Coronary artery (tissue), 2 donors: ENCODE measurements at places on chromosomes 11 and 22.

DNA sequence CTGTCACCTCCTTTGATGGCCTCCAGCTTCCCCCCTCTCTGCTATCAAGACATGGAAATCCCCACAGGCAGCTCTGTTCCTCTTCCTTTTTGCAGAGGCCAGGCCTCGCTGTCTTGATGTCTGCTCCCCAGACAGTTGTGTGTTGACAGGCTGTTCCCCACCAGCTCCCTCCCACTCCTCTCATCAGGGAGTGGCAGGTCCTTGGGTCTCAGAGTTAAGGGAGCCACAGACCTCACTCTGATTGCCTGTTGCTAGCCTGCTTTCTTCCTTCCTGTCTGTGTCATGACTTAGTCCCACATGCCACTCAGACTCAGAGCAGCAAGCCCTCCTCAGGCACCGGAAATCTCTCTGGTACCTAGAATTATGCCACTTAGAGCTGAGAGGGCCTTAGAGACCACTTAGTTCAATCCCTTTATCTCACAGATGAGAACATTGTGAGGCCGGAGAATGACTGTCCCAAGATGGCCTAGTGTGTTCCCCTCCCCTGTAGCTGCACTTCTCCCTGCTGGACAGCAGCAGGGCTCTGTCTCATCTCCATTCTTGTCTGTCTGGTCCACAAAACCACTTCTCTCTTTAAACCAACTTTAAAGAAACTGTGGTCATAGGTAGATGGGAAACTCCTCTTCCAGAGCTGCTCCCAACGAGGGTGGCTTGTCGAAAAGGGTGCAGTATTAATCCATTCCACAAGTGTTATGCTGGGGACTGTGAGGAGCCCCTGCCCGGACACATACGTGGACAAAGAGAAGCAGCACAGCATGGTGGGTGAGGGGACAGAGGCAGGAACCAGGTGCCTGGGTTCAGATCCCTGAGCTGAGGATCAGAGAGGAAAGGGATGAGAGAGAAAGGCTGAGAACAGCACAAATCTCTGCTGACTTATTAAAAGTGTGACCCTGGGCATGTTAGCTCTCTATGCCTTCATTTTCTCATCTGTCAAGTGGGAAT, 4.2 kb downstream of the AMPD3 start:
- no peak for DNase-seq

DNA sequence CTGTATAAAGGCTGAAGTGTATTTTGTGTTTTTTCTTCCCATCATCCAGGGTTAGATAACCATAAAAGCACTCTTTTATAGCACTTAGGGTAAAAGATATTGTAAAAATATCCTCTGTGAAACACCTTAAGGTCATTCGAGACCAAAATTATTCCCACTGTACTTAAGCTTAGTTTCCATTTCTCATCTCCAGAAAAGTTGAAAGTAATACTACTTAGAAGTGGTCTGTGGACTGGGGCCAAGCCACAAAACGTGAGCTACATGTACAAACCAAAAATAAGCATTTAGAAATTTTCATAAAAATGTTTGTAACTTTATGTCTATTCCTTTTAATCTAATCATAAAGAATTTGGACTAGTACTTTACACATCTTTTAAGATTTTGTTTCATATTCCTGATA, 142.0 kb upstream of the NTM start:
- no peak for DNase-seq

GRCh38 chr11:78420796-78421209, 3.2 kb upstream of the GAB2 start:
- DNase-seq: peak; percentile 83

DNA sequence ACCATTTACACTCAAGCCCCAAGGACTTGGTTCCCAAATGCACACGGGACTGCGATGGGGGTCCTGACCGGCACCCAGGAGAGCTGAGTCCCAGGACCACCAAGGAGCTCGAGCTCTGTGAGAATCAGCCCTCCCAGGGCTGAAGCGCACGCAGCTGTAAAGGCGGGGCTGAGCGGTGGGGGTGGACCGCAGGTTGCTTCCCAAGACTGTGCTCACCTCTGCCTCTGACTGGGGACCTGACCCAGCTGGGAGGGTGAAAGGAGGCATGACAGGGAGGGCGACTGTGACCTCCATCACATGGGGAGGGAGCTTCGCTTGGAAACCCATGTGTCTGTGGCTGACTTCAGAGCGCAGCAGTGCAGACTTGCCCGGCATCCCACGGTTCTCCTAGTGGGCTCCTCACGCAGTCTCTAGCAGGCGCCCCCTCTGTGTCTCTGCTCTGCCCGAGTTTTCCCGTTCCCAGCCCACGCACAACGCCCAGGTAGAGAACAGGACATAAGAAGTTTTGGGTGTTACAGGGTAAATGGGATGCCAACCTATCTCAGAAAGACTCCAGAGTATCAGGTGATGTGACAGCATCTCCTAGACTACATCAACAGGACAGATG, 15.4 kb upstream of the NAP1L4 start:
- DNase-seq: no peak

DNA sequence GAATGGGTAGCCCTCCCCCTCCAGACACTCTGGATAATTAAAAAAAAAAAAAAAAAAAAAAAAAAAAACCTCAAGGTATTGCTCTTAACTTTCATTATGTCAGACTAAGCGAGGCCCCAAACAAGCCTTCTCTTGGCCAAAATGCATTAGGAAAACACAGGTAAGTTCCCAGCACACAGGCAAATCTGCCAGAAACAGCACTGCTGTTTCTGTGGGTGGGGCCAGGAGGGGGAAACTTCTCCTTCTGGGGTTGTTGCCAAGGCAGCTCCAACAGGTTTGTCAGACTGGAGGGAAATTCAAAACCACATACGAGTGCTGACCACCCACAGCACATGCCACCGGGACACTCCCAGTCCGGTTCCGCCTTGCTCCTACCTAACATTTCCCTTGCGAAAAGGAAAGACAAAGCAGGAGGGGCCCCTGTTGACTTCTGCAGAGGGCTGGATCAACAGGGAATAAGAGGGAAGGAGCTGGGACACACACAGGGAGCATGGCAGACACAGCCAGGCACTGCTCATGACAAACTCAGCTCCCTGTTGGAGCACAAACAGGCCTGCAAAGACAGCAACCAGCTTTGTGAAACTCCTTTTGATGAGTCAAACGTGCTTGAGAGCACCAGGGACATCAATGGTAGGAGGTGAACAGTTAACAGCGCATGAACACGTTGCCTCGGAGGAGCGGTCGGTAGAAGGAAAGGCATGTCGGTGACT, 55.0 kb downstream of the MYH9 start:
- no peak for DNase-seq

GRCh38 chr22:41332217-41332939, 31.1 kb downstream of the ZC3H7B start:
- DNase-seq: no peak

DNA sequence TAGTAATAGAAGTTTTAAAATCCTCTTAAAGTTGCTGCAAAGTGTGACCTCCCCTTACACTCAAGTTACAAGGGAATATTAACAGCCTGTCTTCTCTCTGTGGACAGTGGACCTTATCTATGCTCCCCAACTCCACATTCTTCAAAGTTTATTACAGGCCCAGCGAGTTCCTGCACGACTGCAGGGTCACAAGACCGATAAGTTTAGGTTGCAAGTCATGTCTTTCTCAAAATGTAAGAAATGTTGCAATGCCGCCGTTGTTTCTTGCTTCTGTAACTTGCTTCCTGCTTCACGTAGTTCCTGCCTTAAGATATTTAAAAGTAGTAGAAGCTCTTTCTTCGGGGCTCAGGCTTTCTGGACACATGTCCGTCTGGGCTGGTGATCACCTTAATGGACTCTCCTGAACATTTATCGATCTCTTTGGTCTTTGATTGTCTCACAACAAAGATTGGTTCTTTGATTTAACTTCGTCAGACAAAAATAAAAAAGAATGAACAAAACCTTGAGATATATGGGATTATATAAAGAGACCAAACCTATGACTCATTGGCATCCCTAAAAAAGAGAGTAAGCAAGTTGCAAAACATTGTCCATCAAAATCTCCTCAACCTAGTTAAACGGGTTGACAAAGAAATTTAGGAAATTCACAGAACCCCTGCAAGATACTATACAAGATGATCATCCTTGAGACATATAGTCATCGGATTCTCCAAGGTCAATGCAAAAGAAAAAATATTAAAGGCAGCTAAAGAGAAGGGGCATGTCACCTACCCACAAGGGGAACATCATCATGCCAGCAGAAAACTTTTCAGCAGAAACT, 45.4 kb upstream of the GLYAT start:
- DNase-seq: no peak

GRCh38 chr11:82883853-82884252, 16.4 kb downstream of the PRCP start:
- DNase-seq: no peak

DNA sequence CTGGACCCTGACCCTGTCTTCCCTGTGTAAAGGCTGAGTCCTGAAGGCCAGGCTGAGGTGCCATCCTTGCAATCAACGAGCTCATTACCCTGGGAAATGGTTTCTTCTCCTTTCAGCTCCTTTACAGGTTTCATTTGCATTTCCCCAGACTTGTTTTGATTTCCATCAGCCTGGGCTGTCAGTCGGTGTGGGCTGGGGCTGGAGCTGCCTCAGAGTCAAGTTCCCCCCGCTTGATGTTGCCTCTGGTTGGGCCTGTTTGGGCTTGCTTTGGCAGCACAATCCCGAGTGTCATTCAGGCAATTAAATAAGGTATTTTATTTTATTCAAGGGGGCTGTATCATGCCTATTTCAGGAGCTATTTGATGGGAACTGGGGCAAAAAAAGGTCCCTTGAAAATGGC, 424.9 kb downstream of the INSC start:
- no peak for DNase-seq

GRCh38 chr11:126751242-126751641, 249.3 kb downstream of the KIRREL3 start:
- DNase-seq: no peak

DNA sequence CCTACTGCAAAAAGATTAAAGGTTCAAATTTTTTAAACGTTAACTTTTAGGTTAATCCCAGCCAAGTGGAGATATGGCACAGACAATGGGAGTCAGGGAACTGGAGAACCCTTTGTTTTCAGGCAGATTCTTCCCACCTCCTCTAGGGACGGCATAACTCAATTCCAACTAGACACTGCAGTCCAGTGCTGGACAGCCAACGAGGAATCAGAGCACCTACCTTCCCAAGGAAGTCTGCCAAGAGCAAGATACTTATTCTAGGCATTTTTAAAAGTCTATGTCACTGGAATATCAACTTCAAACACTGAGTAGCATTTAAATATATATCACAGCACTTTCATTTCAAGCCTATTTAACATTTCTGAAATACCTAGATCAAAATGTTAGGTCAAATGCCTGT, 7.3 kb downstream of the CADM1 start:
- DNase-seq: no peak

DNA sequence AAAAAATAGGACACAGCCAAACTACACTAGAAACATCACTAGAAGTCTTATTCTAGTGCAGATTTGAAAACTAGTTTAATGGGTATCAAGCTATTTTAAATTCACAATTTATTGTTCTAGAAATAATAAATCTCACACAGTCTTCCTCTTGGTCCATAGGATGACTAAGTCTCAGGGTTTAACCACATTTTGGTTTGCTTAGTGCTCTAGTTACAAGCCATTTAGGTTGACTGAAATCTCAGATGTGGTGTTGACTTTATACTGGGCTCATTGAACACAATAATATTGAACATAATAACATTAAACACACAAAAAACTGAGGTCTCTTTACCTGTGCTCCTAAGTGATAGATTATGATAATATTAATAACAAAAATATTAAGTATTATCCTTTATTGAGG, 760.3 kb upstream of the CCDC179 start:
- DNase-seq: no peak

GRCh38 chr22:23219822-23220484, 39.6 kb downstream of the BCR start:
- DNase-seq: no peak

- no peak for DNase-seq
Measured at GRCh38 chr22:23804781-23805291, 18.1 kb downstream of the SMARCB1 start.

- no peak for DNase-seq
Measured at GRCh38 chr11:116825854-116826750, 3.0 kb upstream of the APOA4 start.

DNA sequence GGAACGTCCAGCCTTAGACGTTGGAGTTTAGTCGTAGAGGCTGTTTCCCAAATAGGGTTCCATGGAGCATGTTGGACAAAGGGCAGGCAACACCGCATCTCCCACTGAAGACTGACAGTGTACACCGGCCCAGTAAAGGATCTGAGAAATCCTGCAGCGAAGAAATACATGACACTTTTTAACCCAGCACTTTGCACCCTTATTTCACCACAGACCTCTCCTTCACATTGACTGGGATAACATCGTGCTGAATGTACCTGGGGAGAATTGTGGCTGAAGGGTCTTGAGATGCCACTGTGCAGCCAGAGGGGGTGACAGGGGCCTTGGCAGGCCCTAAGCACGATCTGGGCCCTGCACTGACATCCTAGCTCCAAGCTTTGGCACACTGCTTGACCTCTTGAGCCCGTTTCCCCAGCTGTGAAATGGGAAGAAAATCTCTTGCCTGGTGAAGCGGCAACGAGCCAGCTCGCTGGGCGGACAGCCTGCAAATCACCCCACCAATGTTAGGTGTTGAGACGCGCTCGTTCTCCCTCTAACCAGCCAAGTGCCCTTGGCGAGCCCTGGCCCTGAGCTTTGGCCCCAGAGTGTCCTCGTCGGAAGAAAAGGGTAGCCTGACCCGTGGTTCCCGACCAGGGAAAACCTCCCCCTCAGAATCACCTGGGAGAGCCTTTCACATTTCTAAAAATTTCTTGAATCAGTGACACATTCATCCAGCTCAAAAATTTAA, 13.4 kb downstream of the CD5 start:
- no peak for DNase-seq

GRCh38 chr22:20392983-20393704, 807 bp upstream of the ZNF74 start:
- no peak for DNase-seq

GRCh38 chr11:57414612-57415212, 12.2 kb downstream of the SLC43A3 start:
- no peak for DNase-seq

- DNase-seq: no peak
Measured at GRCh38 chr11:134332782-134333181, 994 bp downstream of the GLB1L2 start.

DNA sequence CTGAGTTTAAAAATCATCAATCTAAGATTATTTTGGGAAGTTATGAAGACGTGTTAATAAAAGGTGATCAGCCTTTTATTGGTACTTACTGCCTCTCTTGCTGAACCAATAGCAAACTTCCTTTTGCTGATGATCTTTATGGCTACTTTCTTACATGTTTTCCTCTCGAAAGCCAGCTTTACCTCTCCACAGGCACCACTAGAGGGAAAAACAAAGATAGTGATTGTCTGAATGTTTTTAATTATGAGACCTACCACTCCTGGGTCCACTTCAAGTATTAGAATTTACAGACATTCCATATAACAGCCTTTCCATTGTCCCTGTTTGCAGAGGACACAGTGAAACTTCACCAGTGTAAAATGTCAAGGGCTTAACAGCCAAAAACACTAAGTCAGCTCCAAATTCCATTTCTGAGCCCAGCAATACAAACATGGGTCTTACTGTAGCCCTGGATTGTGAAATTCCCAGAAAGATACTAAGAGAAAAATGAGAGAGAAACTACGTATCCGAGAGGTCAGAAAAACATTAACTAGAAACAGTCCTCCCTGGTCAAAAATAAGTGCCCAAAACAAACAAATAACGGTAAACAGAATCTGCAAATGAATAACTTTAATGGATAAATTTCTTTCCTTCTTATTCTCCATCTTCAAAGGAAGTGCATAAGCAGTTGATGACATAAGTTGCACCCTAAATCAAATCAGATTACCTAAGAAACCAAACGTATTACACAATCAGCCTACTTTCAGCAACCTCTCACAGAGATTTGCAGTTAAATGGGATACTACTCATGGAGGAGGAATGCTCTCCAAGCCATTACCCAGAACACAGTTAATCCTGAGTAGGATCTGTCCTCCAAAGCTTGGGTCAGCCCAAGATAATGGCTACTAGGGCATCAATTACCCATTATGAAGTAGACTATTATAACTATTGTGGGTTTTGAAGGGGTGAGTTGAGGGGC, 29.5 kb downstream of the CHEK2 start:
- DNase-seq: no peak
